ENCODE measurements at places on chromosomes 1 and 21.

GRCh38 chr1:99216956-99217355 lies 47.3 kb upstream of the PLPPR4 start:
- no peak for DNase-seq

- DNase-seq: peak; percentile 65
These were observed at the start of gene IRF6 for GRCh38 chr1:209805875-209806760. Gene IRF6 (minus strand): TSS chr1:209806142. CDS start chr1:209801413, 4,729 bp downstream.

DNA sequence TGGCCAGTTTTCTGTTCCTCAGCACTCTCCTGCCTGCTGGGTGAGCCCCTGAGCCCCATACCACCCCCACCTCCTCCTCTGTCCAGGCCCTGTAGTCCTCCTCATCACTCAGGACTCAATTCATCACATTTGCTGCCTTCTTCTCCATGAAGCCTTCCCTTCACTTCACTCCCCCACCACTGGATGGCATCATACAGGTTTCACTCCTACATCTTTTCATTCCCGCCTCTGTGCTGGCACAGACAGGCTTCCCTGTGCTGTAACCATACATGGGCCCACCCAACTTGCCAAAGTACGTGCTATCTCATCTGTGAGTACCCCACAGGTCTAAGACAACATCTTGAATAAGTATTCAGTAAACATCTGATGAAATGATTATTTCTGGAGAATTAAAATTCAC lies 56.9 kb downstream of the SLC45A1 start:
- DNase-seq: peak; percentile 42

DNA sequence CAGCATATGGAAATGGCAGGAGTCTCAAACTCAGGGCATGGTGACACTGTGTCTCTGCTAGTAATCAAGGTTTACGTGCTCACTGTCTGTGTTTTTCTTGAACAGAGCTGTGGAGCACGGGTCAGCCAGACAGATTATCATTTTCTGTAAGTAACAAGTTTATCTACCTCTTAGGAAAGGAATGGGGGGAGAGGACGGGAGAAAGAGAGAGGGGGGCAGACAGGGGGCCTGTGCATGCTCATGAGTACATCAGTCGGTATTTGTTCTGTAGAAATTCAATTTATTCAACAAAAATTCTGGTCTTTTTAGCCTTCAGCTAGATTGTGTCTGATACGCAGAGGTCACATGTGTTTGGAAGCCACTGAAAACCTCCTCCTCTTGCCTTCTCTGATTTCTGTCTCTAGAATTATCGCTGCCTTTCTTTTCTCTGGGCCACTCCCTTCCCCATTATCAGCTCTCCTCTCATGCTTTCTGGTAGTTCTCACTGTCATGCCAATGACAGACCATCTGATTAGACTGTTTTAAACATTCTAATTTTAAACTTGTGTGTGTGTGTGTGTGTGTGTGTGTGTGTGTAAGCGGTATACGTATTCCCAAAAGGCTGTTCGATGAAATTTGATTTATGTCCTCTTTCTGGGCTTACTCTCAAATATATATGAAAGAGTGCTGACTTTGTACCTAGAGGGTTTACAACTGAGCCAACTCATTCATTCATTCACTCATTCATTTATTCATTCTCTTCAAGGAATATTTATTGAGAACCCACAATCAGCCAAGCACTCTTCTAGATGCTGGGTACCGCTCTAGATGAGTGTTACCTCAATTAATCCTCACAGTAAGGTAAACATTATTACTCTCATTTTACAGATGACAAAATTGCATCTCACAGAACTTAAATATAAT lies 636.9 kb downstream of the KIF26B start:
- DNase-seq: no peak

DNA sequence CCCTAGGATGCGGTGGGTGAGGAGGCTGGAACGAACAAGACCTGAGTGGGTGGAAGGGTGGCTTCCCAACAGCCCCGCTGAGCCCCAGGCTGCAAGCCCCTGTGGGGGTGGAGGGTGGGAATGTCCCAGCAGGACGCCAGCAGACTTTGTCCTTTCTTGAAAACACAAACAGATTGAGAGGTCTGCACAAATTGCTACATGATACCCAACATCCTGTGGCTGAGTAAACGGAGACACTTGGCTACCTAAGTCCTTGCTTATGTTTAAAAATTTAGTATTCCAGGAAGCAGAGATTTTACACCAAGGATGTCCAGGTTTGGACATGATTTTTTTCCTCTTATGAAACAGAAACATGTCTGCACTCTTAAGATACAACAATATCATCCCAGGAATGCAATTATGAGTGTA lies 11.8 kb upstream of the F3 start:
- no peak for DNase-seq

DNA sequence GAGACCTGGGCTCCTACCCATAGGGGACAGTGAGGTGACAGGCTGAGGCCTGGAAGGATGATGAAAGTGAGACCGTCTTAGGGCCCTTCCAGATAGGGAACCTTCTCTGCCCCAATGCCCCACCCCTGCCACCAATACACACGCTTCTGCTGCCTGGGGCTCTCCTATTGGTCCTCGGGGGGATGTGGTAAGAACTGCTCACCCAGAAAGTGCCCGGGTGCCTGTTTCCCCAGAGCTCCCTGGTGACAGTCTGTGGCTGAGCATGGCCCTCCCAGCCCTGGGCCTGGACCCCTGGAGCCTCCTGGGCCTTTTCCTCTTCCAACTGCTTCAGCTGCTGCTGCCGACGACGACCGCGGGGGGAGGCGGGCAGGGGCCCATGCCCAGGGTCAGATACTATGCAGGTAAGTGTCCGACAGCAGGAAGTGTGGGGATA lies 948 bp downstream of the SEMA4A start:
- no peak for DNase-seq

DNA sequence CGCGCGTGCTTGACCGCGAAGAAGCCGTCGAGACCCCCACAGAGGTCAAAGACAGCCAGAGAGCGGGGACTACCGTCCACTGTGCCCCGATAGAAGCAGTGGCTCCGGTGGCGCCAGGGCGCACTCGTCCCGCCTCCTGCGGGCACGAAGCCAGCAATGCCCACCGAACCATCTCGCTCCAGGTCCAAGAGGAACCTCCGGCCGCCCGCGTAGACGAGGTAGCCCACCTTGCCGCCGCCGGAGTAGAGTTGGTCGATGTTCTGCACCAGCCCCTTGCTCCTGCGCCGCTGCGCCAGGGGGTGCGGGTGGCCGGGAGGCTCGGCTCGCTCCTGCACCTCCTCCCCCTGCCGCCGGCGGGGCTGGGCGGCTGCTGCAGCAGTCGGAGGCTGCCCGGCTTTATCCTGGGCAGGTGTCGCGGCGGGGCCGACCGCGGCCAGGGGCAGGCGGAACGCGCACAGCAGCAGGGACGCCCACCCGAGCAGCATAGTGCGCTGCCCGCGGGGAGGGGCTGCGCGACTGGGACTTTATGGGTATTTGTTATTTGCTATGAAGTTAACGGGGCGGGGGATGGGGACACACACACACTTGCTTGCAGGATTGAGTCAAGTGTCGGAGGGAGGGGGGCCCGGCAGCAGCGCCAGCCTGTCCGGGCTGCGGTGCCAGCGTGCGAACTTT lies 844 bp downstream of the ADAMTS5 start:
- DNase-seq: peak; percentile 51

- no peak for DNase-seq
These were observed 2.2 kb downstream of the LAD1 start for GRCh38 chr1:201396861-201397464.

- DNase-seq: peak; percentile 32
These were observed 427.4 kb downstream of the TTLL7 start for GRCh38 chr1:83571536-83571935.

GRCh38 chr1:147850737-147851136 lies 51.9 kb upstream of the GJA8 start:
- no peak for DNase-seq

DNA sequence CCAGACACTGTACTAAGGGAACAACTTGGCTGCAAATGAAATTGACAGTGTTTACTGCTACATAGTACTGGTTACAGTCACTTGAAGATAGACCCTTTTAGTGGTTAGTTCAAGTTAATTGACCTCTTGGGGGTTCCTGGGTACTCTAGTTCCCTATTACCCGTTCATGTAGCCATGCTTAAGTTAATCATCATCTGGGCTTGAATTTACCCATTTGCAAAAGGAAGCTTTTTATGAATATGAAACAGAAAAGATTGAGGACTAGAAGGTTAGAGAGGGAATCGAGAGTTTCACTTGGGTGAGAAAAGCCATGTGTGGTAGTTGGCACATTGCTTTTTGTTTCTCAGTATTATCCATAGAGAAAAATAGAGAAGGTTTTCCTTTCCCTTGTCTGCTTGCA lies 2.7 kb downstream of the MIA3 start:
- DNase-seq: no peak

Data from fibroblast of skin of scalp (primary cell).